ENCODE measurements at places on chromosomes 16 and 17.

DNA sequence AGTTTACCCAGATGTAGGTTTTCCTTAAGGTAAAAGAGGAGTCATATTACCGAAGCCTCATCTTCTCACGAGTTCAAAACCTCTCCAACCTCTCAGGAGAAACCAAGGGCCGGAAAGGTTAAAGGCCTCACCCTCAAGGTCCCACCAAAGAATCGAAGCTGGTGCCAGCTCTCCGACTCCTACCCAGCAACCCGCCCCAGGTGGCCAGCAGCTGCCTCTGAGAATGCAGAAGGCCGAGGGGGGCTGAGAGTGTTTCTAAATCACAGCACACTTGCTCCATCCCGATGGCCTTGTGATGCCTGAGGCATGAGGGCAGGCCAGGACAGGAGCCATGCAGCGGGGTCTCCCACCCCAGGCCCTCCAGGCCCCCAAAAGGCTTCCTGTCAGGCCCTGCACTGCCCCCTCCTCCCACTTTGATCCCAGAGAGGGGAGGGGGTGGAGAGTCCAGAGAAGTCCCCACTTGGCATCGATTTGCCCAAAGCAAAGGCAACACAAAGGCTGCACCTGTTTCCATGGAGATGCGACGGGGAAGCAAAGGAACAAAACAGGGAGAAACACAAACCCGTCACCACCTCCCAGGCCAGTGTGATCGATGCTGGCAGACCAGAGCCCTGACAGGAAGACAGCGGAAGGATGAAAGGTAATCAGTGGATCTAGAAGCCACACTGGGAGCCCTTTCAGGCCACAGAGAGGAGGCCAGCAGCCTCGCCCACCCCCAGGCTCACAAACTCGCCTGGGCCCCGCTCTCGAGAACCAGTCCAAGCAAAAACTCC is 39.0 kb downstream of the CUEDC1 start:
- DNase-seq, result no peak

DNA sequence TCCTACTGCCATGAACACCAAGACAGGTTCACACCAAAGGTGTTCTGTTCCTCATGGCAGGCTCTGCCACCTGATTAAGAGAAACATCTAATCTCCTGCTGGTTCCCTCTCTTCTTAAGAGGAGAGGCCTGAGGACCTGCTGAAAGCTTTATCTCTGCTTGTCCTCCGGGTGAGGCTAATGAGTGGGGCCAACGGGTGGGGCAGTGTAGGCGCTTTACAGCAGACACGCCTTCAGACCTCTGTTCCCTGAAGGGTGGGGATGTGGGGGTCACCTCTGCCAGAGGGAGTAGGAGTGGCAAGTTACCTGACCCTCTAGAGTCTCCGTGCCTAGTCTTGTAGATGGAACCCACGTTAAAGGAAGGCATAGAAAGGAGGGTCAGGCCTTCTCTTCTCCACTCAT is 4.2 kb upstream of the MRM1 start:
- no peak for DNase-seq

DNA sequence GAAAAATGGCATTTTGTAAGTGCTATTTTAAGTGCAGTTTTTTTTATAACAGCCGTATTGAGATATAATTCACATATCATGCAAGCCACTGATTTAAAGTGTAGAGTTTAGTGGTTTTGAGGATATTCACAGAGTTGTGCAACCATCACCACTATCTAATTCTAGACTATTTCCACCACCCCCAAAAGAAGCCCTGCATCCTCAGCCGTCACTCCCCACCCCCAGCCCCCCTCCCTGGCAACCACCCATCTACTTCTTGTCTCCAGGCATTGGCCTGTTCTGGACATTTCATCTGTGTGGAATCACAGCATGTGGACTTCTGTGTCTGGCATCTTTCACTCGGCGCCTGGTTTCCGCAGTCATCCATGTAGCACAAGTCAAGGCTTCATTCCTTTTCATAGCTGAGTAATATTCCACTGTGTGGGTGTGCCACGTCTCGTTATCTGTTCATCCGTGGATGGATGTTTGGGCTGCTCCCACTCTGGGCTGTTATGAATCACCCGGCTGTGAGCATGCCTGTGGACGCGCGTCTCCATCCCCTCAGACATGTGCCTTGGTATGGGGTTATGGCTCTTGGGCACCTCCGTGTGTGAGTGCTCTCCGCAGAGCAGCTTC is 138.4 kb upstream of the CIBAR2 start:
- DNase-seq, result no peak

GRCh38 chr17:32266051-32266388 is 388 bp downstream of the RHBDL3 start:
- no peak for DNase-seq

DNA sequence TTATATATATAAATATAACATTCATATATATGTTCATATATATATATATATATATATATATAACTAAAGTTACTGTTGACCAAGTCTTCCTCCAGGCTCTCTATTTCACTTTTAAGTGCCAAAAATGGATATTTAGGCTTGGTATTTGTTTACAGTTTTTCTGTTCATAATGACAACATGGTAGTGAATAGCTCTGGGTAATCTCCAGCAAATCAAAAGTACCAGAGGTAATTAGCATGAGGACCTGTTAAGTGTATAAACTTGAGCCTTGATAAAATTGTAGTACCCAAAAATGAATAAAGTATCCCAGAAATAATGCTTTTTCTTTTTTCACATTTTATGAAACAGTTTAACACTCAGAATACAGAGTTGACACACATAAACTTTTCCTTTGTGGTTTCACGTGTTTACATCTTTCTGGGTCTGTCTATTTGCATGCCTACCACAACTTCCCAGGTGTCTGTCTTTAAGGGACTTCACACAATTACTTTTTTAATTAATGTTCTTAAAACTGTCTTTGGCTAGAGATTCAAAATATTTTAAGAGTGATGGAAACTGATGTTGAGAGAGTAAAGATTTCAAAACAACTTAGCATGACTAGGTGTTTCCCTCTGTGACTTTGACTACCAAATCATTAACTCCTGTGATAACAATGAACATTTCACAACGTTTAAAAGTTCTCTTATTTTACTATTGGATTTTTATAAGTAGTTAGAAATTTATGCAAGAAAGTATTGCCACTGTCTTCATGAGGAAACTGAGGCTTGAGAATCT is 47.9 kb downstream of the RABEP1 start:
- DNase-seq, result no peak

DNA sequence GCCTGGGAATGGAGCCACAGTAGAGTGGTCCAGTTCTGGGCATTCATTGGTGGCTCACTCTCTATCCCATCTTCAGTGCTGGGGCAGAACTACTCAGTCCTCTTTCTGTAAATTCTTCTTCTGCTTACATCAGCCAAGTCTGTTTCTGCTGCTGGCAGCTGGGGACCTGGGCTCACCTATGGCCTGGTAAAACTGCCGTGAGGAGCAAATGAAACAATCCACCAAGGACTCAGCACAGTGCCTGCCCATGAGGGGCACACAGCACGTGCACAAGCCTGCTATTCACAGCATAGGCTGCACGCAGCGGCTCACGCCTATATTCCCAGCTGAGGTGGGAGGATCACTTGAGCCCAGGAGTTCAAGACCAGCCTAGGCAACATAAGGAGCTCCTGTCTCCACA is 30.9 kb upstream of the SNN start:
- no peak for DNase-seq

Data from stimulated activated CD8-positive, alpha-beta memory T cell treated with anti-CD3 and anti-CD28 coated beads, Interleukin-15, amount 100 ng/mL, for 24 hours (primary cell).